ENCODE measurements at places on chromosomes 7 and 10. TPM values are rescaled to one million over a fixed set of nuclear protein-coding genes. Genes with fewer than 3 reads are reported as not detected.

- no peak for DNase-seq
Measured at GRCh38 chr10:105017116-105017515, 376.0 kb downstream of the SORCS3 start.

The LBX1 gene
- not detected for total RNA-seq

- DNase-seq: no peak
Measured at GRCh38 chr10:13337827-13338196, 10.3 kb downstream of the SEPHS1 start.

GRCh38 chr10:13472359-13472758 lies 56.5 kb downstream of the BEND7 start:
- no peak for DNase-seq

DNA sequence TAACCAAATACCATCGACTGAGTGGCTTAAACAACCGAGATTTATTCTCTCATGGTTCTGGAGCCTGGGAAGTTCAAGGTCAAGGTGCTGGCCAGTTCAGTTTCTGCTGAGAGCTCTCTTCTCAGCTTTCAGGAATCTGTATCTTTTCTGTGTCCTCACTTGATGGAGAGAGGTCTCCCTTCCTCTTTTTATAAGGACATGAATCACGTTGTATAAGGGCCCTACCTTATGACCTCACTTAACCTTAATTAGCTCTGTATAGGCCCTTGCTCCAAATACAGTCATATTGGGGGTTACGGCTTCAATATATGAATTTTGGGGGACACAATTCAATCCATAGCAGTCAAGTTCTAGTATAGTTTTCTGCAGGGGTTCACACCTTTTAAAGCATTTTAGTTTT lies 135.2 kb upstream of the ADO start:
- DNase-seq: no peak
